ENCODE measurements at places on chromosomes 11 and 22.

- DNase-seq = no peak
Measured at GRCh38 chr11:57223601-57224000, 13.4 kb downstream of the APLNR start.

GRCh38 chr11:8730697-8731020 lies 48.1 kb downstream of the RPL27A start:
- DNase-seq = no peak

GRCh38 chr22:36871669-36872081 lies 10.9 kb downstream of the NCF4 start:
- no peak for DNase-seq

- no peak for DNase-seq
Measured at GRCh38 chr11:74870485-74870884, 78.4 kb downstream of the XRRA1 start.
